ENCODE measurements at places on chromosomes 7 and 10.

- no peak for DNase-seq
Observed at GRCh38 chr7:48154792-48155413, 16.4 kb upstream of the ABCA13 start.

GRCh38 chr7:91239171-91239604, 25.0 kb upstream of the FZD1 start:
- no peak for DNase-seq

DNA sequence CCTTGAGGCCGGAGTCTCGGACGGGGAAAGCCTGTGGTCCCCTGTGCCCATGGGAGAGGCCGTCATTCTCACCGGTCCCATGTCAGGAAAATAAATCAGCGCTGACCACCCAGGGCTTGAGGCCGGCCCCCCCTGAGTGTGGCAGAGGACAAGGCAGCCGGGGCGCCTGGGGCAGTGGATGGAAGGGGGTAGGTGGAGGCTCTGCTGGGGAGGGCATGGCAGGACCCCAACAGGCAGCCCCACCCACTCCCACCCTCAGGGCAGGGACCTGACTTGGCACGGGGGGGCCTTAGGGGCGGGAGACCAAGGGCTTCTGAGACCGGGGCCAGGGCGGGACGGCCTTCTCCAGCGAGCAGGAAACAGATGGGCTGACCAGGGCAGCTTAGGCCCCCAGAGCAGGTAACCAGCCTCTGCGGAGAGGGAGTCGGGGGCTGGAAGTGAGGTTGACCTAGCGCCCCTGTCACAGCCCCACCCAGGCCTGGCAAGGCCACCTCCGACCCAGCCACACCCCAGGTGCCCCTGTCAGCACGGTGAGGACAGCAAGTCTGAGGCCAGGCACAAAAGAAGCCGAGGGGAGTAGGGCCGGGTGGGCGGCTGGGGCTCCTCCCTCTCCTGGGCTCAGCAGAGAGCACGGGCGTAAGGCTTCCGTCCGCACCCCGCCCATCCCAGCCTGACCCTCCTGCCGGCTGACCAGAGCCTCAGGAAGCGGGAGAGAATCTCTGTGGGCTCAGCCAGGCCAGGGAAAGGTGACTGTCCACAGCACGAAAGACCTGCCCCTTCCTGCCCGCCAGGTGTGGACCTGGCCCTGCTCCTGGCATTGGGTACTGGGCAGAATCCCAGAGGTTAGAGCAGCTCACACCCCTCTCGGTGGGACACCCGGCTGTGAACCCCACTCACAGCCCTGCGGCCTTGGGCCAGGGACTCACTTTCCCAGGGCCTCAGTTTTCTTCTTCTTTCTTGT, 87.4 kb downstream of the FOXL3 start:
- peak; percentile 52 for DNase-seq

GRCh38 chr7:139823959-139824521, 5.0 kb upstream of the TBXAS1 start:
- DNase-seq: no peak

DNA sequence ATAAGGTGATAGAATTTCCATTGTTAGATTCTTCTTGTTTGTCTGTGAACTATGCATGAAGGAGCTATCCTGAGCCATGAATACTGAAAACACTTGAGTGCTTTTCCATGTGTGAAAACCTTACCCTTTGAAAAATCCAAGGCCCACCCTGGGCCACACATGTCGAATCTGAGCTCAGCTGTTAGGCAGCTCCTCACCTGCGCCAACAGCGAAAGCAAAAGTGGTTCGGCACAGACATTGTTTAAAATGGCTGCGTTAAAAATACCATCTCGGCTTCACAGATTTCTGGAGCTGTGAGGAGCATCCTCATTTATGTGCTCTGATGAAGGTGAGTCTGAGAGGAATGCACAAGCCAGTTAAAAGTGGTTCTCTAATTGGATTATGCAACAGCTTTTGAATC, 137.7 kb downstream of the NEUROD6 start:
- DNase-seq: no peak

DNA sequence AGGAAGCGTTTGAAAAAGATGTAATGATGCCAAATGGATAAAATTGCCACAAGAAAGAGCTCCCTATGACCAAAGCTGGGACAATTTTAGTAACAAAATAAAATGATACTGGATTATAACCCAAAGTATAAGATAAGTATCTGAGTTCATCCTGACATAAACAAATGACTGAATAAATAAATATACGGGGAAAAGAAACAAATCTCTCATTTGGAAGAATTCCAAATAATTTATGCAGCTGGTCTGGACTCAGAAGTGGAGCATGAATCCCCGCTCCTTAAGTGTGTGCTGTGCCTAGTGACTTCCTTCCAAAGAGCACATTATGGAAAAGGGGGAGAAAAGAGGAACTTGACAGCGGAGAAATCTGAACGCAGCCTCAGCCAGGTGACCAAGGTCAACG, 186.2 kb downstream of the RAMP3 start:
- DNase-seq: no peak

GRCh38 chr7:74051629-74052410, 23.8 kb downstream of the ELN start:
- DNase-seq: peak; percentile 7

GRCh38 chr7:106143711-106144337, 31.7 kb upstream of the SYPL1 start:
- no peak for DNase-seq

- no peak for DNase-seq
Observed at GRCh38 chr7:92934096-92934495, 97.7 kb upstream of the CDK6 start.

GRCh38 chr7:148334441-148334956, 256.1 kb upstream of the C7orf33 start:
- DNase-seq: no peak

DNA sequence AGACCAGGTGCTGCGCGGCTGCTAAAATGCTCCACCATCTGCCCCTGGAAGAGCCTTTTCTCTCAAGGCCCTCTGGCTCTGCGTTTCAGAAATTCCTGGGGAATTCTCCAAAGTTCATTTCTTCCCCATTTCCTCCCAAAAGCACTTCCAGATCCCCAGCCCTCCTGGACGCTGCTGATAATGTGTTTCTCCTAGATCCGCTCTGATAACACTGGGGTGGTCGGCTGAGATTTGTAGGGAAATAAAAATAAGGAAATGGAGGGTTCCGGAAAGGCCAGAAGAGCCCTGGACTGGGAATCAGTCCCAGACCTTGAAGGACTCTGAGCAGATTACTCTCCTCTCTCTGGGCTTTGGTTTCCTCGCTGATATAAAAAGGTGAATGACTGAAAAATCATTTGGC, 28.1 kb downstream of the COL13A1 start:
- DNase-seq: no peak

DNA sequence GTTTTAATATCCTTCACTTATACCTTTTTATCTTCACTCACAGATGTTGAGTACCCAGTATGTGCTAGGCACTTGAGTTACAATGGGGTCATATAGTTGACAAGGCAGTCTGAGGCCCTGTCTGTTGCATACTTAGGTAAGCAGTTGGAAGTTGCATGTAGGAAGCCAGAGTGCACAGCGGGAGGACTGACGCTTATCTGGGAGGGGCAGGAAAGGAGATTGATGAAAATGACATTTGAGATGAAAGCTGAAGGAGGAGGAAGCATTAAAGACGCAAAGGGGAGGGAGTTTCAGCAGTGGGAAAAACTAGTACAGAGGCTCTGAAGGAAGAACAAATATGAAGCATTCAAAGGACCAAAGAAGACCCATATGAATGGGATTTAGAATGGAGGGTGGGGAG, 266.2 kb downstream of the HTR7 start:
- no peak for DNase-seq

- no peak for DNase-seq
Observed at GRCh38 chr7:112280267-112280666, 73.8 kb downstream of the ZNF277 start.

DNA sequence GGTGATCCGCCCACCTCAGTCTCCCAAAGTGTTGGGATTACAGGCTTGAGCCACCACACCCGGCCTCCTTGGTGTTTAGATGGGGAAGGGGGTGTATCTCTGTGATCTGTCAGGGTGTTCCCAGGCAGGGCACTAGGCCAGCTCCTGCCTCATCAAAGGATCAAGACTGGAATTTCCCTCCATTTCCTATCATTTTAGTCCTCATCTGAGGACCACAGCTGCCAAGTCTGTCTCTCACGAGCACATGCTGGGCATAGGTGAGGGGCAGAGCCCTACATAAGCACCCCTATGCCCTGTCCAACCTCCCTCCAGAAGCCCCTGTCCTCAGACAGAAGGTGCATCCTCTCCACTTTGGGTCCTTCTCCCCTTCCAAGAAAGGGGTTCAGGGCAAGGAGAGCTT, 19.5 kb downstream of the TRIM56 start:
- no peak for DNase-seq

GRCh38 chr10:11863353-11864109, 40.4 kb downstream of the PROSER2 start:
- no peak for DNase-seq

DNA sequence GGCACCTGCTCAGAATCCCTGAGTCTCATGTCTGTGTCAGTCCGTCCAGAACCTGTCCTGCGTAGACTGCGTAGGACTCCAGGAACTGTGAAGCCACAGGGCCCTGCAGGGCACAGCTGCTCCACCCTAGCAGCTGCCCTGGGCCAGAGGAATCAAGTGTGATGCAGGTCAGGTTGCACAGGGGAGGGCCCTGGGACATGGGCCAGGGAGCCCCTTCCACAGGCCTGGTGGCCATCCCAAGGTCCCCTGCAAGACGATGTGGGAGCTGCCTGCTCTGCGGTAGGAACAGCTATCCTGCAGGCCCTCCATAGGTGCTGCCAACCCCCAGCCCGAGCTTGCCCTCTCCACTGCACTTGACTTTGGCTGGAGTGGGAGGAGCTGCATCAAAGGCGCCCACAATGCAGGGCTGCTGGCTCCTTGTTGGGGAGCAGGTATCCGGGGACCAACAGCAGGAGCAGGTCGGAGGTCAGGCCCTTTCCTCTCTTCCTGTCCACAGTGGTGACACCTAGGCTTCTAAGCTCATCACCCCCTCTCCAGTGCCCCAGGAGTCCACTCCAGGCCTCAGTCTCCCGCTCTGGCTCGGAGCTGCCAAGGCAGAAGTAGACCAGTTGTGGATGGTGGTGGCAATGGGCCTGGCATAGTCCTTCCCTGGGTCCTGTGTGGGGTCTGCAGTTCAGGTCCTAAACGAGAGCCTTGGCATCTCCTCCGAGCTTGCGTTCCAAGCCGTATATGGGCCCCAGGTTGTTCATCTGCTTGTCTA, 149.1 kb downstream of the MAPK8 start:
- no peak for DNase-seq

DNA sequence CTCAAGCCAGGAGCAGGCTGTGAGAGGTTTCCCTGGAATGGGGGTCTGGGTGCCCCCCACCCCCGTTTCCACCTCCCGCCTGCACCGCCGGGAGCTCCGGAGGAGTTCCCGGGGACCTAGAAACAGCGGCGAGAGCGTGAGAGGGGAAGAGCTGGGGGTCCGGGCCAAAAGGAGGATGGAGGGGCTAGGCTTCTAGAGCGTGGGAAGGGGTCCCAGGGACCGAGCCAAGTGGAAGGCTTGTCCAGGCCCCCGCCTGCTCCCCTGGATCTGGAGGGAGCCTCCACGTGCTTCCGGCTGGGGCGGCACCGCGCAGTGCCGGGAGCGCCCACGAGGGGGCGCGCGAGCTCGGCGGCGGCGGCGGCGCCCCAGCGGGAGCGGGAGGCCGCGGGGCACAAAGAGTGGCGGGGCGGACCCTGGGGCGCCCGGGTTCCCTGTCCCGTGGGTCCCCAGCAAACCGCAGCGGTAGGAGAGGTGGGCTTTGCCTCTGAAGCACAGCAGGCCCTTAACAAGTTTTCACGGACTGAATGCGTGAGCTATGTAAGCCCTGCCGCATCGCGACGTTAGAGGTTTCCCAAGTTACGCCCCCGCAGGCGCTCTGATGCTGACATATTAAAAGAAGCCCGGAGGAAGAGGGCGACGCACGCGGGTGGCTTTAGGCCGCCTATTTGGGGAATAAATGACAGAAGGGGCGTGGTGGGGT, 104.4 kb upstream of the LRRC4 start:
- DNase-seq: peak; percentile 78

DNA sequence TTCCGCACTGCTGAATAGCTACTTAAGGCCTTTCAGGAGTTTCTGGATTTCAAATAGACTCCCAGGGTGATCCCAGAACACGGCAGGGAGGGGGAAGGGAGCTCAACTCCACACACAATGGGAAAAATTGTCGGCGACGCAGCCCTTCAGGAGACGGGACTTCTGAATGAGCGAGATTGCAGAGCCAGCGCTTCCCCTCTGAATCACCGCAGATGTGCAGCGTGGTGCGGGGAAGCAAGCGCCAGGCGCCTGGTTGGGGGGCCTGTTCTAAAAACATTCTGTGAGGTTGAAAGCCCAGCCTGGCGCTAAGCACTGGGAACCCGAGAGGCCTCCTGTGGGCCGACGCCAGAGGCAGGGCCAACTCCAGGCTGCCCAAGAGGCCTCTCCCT, 163.3 kb downstream of the MAD1L1 start:
- DNase-seq: no peak

DNA sequence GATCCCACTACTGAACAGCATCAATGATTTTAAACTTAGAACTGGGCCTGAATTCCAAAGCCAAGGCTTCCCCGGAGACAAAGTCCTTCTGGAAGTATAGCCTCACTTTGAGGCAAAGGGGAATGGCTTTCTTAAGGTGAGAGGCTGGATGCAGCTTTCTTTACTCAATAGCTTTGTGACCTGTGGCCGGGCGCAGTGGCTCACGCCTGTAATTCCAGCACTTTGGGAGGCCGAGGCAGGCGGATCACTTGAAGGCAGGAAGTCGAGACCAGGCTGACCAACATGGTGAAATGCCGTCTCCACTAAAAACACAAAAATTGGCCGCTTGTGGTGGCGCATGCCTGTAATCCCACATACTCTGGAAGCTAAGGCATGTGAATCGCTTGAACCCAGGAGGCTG, 3.2 kb upstream of the FGFR2 start:
- no peak for DNase-seq

DNA sequence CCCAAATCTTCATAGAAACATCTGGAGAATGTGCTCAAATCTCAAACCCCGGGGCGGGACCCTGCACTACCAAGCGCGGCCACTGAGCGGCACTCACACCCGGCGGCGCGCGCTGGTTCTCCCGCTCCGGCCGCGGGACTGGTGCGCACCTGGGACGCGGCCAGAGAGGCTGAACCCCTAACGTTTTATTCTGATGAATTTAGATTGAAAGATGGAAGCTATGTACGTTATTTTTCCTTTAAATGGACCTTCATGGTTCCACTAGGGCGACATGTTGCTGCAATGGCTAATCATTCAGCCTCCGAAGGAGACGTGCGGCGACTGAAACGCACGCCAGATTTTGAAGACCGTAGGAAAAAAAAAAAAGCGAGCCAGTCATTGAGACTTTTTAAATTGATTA, 107.0 kb upstream of the INSIG1 start:
- no peak for DNase-seq

- no peak for DNase-seq
Observed at GRCh38 chr10:99562631-99563030, 29.9 kb downstream of the NKX2-3 start.

GRCh38 chr7:124033095-124033806, 384 bp upstream of the TMEM229A start:
- no peak for DNase-seq

DNA sequence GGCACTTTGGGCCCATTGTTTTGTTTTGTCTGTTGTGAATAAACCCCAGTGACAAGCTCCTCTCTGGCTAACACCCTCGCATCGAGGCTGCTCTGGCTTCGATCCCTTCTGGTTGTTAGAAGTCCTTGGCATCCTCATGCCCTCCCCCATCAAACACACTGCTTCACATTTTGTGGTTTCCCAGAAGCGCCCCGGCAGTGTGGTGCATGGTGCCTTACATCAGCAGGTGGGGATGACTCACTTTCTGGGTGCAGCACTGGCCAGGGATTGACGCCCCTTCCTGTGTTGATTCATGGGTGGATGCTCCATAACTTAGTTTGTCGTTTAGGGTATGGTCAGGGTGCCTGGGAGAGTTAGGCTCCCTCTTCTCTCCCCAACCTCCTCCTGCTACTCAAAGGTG, 51.4 kb downstream of the PLPP4 start:
- no peak for DNase-seq

- no peak for DNase-seq
Observed at GRCh38 chr7:18901351-18901750, 216.1 kb downstream of the TWIST1 start.
